ENCODE measurements at places on chromosomes 6 and 20.

DNA sequence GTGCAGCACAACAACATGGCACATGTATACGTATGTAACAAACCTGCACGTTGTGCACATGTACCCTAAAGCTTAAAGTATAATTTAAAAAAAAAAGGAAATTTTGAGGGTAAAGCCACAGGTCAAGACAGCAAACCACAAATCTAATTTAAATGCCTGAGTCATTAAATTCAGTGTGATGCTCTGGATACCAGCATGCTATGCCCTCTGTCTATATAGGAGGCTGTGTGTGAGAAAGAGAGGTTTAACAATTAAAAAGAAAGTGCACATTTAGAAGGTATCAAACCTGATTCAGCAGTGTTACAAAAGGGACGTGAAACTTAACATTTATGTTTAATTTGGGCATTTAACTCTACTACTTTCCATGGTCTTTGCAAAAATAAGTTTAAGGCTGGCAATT, 276.3 kb downstream of the ADGRB3 start:
- DNase-seq: no peak

DNA sequence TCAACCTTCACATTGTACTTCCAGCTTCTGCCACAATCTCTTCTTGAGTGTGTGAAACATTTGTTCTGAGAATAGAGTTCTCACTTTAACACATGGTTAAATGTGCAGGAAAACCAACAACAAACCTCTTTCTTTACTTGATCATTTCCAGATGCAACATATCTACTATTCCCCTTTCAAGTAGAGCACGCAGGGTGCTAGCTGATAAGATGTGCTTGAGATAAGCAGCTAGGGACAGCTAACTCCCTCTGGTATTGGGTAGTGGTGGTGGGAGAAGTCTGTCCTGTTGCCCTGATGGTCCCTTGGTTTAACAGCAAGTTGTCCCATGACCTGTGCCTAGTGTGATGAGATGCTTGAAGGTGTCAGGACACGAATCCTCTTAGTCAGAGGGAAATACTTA, 15.4 kb upstream of the HMGCLL1 start:
- no peak for DNase-seq

GRCh38 chr20:62489186-62489931, 13.6 kb upstream of the GATA5 start:
- no peak for DNase-seq

- DNase-seq: no peak
These were observed 457.8 kb downstream of the MEI4 start for GRCh38 chr6:78110641-78111040.

Data from stimulated activated CD8-positive, alpha-beta memory T cell treated with anti-CD3 and anti-CD28 coated beads, Interleukin-15, amount 100 ng/mL, for 48 hours (primary cell).